ENCODE measurements at places on chromosomes 4 and X.

DNA sequence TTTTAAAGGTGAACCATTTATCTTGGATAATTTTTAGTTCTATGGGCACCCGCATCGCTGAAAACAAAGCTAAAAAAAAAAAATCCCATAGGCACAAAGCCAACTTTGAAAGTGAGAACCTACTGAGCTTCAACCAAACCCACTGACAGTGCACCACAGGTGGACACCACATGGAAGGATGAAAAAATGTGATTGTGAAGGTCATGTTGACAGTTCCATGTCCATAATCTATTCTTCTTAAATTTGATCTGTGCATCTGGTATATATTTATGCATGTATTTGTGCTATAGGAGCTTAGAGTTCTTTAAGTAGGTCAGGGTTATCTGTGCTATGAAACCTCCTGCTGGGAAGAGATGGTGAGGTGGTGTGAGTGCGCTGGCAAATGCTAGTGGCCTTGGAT is 374.3 kb downstream of the SPRY1 start:
- no peak for DNase-seq

- DNase-seq = peak; percentile 71
Measured at GRCh38 chrX:153953342-153953830, 8.9 kb upstream of the RENBP start.

DNA sequence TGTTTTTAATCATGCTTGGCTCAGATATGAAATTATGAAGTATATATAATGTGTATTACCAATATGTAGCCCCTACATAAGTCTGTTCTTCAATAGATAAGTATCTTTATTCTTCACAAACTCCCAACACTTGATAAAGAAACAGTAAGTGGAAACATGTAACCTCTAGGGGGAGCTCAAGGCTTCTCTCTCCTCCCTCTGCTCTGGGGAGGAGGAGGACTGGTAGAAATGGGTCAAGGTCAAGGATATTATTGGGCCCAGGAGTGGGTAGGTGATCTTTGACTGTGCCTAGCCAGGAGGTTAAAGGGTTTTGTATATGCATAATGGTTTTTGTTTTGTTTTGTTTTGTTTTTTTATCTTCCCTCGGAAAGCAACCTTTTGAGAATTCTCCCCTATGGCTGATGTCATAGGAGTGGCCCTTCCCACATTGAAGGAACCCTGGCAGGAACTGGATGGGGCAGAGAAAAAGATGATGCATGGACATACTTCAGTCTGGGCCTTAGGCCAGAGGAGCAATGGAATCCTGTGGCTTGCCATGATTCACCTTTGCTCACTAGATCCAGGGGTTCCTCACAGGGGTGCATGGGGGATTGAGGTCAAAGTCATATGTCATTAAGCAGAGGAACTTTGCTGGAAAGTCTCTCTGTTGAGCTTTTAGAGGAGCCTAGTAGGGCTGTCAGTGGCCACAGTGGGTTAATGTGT is 460.3 kb downstream of the MID1IP1 start:
- DNase-seq = no peak

- no peak for DNase-seq
Measured at GRCh38 chr4:19883841-19884240, 367.9 kb upstream of the SLIT2 start.

DNA sequence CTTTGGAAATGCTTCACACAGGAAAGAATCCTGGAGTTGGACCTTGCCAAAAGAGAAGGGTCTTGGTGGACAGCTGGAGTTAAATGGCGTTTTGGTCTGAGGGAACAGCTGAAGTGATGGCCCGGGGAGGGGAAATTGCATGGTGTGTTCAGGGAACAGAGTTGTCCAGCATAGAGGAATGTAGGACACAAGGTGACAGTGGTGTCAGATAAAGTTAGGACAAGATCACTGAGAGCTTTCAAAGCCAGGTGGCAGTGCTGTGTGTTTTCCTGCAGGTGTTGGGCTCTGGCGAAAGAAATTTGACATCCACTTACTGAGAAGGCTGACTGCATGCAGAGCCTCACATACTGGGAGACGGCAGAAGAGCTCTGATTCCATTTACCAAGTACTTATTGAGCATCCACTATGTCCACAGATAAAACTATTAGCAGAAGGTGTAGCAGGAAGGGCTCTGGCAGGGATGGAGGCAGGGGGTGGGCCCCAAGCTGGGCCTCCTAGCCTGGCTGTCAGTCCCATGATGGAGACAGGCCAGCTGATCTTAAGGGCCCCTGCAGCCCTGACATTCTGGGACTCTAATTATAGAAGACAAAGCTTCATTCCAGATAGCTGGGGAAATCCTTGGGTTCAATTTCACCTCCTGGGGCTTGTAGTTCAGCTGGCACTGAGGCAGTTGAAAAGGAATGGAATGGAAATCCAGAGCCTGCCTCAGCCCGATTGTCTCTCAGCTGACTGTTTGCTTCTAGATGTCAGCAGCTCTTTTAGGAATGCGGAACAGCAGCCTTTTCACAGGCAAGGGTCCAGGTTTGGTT is 150.2 kb upstream of the MAMLD1 start:
- DNase-seq = no peak

DNA sequence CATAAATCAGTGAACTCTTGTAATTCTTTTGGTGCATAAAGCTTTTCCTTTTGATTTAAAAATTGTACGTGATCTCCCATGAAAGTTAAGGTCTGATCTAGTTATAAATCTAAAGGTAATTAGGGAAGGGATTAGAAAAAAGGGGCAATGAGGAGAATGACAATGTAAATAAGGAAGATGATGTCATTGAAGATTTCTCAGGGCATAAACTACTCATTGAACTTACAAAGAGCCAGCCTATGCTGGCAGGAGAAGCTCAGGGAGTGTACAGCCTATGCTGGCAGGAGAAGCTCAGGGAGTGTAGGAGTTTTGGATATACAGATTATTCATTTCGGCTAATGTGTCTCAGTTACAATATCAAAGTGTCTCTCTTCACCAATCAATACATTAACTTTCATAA is 1533.5 kb upstream of the ADGRL3 start:
- DNase-seq = no peak

GRCh38 chrX:153475271-153475670 is 4.9 kb upstream of the HAUS7 start:
- DNase-seq = no peak

GRCh38 chrX:47500554-47500953 is 17.5 kb upstream of the ZNF41 start:
- no peak for DNase-seq

DNA sequence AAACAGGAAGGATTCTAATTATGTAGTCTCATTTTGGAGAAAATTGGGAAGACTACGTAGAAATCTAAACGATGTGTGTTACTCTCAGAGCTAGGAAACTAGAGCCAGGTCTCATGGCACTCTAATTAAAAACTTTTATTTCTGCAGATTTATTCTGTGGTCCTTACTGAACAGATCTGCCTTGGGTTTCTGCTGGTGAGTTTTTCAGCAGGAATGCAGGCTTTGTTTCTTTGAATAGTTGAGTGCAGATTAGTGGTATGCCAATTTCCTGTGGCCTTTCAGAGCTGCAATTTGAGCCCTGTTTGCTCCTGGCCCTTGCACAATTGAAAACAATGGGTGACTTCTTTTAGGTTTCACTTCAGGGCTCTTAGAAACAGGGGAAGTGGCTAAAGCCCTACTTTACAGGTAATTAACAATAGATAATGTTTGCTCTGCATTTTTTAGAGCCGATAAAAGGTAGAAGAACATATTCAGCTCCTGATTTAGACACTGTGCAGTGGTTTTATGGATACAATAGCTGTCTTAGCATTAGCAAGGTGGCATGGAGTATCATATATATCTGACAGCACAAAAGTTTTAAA is 21.8 kb downstream of the SPRY1 start:
- DNase-seq = no peak

DNA sequence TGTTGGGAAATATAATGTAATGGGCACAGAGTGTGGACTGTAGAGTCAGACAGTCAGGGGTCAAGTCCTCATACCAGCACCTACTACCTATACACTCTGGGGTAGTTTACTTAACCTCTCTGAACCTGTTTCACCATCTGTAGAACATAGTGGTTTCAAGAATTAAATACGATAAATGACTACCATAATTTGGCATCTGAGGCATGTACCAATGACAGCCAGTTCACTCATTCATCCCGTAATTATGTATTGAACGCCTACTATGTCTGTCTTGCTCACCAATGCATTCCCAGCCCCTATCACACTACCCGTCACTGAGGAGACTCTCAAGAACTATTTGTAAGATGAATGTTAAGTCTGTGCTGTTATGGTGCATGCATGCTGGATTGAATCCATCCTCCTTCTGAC is 2.0 kb upstream of the FGB start:
- DNase-seq = no peak

GRCh38 chr4:101347267-101347556 is at the start of gene PPP3CA:
TSS of gene PPP3CA (minus strand) at chr4:101347526.
- no peak for DNase-seq

DNA sequence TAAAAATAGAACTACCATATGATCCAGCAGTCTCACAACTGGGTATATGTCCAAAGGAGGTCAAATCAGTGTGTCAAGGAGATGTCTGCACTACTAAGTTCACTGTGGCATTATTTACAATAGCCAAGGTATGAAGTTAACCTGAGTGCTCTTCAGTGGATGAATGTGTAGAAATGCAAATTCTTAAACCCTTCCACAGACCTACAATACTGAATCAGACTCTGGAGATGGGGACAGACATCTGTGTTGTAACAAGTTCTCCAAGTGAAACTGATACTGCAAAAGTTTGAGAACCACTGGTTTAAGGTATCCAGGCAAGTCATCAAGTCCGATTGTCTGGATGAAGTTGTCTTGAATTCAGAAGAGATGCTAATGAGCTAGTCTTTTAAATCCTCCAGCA is 38.5 kb downstream of the SMAD1 start:
- DNase-seq = no peak

DNA sequence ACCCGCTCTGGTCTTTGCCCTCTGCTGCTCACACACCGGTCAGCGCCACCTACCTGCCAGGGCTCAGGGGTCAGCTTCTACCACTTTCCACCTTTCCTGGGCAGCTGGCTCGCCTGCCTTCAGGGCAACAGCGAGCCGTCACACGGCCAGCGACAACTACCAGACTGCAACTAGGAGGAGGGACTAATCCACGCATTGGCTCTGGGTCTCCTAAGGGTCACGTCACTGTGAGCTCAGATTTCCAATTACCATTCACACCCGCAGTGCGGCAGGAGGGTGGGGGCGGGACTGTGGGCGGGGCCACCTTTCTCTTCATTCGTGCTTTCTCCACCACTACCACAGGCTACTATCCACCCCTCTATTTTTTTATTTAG is at the start of gene BEX5:
Gene BEX5 (minus strand): TSS at position 172 of the 374 bp plus-strand sequence. CDS start 1,712 bp downstream, outside the sequence.
- DNase-seq = peak; percentile 30

DNA sequence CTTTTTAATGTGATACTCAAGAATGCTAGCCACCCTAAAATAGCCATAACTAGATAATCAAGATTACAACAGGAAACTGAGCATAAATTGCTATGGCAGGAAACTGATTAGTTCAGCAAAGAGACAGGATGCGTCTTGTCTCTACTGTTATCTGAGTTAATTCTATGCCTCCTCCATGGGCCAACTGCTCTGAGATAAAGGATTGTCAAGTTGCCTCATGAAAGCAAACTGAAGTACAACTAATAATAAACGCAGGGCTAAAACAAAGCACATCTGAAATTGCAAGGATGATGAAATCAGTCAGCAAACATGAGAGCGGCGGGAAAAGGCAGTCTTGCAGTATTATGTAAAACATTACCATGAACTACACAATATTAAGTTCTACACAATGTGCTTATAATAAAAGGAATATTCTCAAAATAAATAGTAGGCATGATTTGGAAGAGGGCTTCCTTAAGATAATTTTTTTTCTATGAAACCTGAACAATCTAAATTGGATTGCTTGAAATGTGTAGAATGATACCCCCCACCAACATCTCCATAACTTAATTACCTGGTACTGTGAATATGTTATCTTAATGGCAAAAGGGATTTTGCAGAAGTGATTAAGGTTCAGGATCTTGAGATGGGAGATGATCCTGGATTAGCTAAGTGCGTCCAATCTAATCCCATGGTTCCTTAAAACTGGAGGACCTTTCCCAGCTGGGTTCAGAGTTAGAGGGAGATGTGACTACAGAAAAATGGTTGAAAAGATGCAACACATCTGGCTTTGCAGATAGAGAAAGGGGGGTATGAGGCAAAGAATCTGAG is 65.9 kb downstream of the ANTXR2 start:
- DNase-seq = no peak

- DNase-seq = no peak
Measured at GRCh38 chr4:153798901-153799693, 10.2 kb upstream of the SFRP2 start.

DNA sequence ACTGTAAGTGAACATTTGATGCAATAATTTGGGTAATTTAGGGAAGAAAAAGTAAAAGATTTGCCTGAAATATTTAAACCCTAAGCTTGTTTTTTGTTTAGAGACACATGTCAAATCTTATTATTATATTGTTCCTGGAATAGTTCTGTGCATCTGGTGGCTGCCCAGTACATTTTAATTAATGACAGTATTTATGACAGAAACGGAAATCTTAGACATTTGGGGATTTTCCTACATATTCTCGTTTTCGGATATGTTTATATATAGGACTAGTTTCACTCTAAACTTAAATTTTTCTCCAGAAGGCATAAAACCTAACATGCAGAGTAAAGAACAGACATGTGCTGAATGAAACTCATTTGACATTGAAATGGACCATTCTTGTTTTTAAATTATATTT is 125.6 kb upstream of the PAQR3 start:
- no peak for DNase-seq

- no peak for DNase-seq
Measured at GRCh38 chr4:52661966-52662690, 3.0 kb upstream of the USP46 start.

DNA sequence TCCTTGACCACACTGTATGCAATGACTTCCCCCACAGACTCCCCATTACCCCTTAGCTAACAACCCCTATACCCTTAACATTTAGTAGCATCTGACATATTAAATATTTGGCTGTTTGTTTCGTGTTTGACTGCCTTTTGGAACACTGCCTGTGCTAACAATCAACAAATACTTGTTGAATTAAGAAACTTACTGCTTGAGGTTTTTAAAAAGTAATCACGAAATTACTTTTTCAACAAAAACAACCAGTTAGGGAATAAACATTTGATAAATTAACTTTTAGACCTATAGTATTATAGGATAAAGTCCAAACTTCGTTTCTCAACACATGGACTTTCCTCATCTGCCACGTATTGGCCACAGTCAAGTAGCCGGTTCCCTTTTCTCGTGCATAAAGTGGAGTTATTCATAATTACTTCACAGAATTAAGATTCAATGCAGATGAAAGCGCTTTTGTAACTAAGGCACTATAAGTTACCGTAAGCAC is 555 bp upstream of the ELMOD2 start:
- no peak for DNase-seq

- no peak for DNase-seq
Measured at GRCh38 chr4:66558651-66559050, 888.4 kb upstream of the EPHA5 start.

DNA sequence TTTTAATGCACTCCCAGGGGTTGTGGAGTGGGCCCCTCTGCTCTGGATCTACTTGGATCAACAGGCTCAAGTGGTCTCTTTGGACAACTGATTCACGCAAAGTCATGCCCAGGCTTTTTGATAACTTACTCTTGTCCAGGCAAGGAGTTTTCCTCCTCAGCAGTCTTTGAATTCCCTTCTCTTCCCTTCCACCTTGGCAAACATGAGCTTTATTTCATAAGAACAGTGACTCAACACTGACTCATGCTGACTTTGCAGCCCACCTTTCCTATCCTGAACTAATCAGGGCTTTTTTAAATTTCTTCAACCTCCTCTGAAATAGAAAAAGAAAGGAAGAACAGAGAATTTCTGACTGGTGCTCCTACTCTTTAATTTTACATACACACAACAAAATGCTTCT is 132.1 kb upstream of the LDB2 start:
- no peak for DNase-seq
